ENCODE measurements at places on chromosomes 12 and 14. TPM values are rescaled to one million over a fixed set of nuclear protein-coding genes. Genes with fewer than 3 reads are reported as not detected.

The CHURC1 gene
- 19.5 TPM for total RNA-seq

The BEST3 gene
- not detected for total RNA-seq

The CLEC4D gene
- 0.07 TPM for total RNA-seq

The TAS2R46 gene
- 0.87 TPM for total RNA-seq

The KERA gene
- total RNA-seq = not detected

The ALDH2 gene
- 55.9 TPM for total RNA-seq

GRCh38 chr14:99630202-99630601 is 14.7 kb upstream of the HHIPL1 start:
- DNase-seq = peak; percentile 70

DNA sequence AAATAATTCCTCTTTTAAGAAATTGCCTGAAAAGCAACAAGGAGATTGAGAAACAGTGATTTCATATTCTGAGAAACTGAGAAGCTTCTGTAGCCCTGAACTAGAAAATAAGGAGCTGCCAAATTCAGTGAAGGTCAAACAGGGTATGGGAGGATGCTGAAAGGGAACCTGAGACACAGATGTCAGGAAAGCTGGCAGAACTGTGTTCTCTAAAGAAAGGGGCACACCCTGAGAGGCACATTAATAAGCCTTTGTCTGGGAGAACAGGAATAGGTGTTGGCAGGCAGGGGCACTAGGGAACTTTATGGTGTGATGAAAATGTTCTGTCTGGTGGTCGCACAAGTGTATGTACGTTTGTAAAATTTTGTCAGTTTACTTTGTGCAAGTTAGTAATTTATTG is 29.6 kb downstream of the VRK1 start:
- DNase-seq = no peak

- no peak for DNase-seq
These were observed 17.7 kb upstream of the PCNX1 start for GRCh38 chr14:70889555-70889954.

GRCh38 chr14:23492618-23493272 is 23.2 kb downstream of the NGDN start:
- DNase-seq = no peak

- peak; percentile 26 for DNase-seq
These were observed 55.3 kb upstream of the FGD4 start for GRCh38 chr12:32344047-32344446.

GRCh38 chr12:131916306-131917138 is 12.6 kb upstream of the PUS1 start:
- DNase-seq = peak; percentile 85

Data from H7 (cell line).